SJCRH30 (cell line): ENCODE measurements at places on chromosomes 2 and 18.

DNA sequence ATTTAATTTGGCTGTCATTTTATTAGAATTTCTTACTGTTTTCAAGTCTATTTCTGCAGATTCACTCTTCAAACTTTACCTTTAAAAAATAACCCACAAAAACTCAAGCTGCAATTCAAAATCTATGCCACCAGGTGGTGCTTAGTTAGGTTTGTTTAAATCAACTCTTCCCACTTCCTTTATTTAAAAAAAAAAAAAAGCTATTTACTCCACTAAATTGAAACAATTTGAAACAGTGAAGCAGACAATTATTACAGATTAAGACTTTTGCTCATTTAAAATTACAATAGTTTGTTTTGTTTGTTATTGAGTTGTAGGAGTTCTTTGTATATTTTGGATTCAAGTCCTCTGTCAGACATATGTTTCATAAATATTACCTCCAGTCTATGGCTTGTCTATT lies 300.0 kb downstream of the PDE11A start:
- no peak for DNase-seq

GRCh38 chr2:236781933-236782816 lies 212.6 kb downstream of the ACKR3 start:
- peak; percentile 91 for DNase-seq

DNA sequence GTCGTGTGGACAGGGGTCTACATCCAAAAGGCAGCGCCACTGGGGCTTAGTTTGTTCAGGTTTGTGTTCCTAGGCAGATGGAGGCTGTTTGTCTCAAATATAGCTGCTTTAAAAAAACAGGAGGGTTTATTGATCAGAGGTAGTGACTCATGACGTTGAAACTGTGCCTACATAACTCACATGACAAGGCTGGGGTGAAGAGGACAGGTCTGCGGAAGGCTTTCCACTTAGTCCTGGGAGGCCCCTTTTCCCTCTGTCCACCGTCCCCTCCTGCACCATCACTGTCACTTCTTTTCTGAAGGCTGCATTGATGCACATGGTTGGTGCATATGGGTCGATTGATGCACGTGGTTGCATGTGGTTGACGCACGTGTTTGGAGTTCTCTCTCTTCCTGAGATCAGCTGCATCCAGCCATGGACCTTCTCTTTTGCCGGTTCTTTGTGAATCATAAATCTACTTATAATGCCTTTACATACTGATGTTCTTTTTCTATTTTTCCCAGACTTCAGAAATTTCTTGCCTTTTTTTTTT lies 10.9 kb downstream of the SH3RF3 start:
- no peak for DNase-seq

DNA sequence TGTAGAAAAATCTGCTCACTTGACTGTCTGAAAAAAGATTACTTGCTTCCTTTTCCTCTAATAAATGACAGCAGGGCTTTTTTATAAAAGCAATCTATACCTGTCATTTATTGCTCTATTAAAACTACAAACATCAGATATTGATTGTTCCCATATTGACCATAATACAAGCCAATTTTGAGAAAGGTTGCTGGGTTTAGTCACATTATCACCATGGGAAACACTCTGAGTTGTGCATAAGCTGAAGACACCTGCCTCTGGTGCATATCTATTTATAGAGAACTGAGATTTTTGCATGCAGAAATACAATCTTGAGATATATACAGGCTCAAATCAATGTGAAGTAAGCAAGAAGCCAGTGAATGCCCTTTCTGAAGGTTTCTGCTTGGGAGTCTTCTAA lies 853.9 kb downstream of the DCC start:
- DNase-seq = no peak

DNA sequence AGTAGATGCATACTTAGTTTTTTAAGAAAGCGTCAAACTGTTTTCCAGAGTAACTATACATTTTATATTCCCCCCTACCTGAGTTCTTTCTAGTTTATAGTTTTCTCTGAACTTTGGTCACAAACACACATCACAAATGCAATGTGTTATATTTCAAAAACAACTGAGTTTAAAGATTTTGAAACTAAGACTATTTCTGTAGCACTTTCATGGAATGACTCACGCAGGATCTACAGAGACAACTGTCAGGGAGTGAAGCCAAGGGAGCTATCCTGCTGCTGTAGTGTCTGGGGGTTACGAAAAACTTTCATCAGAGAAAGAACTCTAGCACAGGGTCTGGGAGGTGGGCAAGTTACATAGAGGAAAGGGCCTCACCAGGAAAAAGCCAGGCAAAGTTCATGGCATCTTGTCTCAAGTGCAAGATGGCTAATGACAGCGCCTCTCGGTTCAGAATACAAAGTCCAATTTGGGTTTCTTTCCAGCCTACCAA lies 66.8 kb downstream of the UXS1 start:
- DNase-seq = no peak
